ENCODE measurements at places on chromosomes 16 and 17.

DNA sequence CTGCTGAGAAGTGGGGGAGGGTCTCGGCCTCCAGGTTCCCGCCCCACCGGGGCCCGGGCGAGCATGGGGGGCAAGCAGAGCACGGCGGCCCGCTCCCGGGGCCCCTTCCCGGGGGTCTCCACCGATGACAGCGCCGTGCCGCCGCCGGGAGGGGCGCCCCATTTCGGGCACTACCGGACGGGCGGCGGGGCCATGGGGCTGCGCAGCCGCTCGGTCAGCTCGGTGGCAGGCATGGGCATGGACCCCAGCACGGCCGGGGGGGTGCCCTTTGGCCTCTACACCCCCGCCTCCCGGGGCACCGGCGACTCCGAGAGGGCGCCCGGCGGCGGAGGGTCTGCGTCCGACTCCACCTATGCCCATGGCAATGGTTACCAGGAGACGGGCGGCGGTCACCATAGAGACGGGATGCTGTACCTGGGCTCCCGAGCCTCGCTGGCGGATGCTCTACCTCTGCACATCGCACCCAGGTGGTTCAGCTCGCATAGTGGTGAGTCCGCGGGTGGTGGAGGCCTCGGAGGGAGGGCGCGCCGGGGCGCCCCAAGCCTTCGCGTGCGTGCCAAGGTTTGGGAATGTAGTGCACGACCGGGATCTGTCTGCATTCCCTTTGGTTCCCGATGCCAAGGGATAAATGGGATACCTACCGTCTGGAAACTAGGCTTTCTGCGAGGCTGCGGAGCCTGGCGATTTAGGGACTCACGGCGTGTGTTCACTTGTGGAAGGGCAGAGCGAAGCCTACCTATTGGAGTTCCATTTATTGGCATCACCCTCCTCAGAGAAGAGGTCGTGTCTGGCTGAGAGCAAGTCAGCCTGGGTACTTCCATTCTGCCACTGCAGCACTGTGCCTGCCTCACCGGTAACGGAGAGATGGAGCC is 1.0 kb downstream of the ZNRF1 start:
- peak; percentile 35 for DNase-seq

DNA sequence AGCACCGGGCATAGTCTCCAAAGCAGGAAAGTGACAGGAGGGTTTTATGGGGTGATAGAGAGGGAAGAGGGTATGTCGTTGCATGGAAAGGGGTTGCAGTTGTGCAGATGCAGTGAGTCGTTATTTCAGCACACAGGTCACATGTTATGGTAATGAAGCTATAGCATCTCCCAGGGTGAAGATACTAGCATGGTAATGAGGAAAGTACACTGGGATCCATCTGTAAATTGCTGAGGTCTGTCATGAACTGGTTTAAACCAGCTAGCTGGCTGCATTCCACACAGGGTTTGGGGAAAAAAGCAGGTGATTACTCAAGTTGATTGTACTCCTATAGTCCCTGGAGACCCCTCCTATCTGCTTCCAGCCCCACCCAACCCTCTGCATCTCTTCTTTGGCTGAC is 11.7 kb downstream of the COX11 start:
- no peak for DNase-seq

DNA sequence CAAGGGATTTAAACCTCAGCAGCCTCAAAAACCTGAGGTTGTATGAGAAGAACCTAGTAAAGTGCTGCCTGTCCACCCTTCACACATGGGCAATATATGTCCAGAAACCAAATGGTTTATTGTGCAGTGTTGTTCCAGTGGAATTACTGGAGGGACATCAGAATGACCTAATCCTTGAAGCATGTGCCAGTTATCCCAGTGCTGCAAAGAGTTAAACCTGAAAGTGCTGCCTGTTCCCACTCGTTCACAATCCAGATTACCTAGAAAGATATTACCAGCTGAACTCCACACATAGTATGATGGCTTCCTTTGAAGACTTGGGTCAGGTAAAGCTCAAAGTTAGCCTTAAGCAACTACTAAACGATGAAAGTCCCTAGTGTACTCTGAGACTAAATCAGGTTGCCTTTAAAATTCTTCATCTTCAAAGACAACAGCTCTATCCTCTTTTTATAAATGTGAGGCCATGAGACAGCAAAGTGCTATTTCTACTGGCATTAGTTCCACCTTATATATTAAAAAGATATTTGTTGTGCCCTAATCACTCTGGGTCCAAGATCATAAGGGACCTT is 133.1 kb downstream of the SNX11 start:
- no peak for DNase-seq

DNA sequence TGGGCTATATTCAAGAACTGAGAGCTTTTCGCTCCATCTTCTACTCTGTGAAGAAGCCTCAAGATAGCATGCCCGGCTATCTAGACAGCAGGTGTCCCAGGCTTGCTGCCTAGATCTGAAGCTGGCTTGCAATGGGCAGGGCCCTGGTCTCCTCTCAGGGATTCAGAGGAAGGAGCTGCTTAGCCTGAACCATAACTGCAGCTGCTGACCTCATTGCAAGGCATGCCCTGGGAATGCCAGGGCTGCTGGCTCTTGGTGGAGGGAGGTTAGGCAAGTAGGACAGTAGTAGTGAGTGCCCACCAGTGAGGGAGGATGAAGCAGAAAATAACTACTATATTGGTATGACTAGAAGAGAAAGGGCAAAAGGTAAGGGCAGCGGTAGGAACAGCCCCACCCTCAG is 21.3 kb upstream of the SLC35B1 start:
- DNase-seq = no peak

DNA sequence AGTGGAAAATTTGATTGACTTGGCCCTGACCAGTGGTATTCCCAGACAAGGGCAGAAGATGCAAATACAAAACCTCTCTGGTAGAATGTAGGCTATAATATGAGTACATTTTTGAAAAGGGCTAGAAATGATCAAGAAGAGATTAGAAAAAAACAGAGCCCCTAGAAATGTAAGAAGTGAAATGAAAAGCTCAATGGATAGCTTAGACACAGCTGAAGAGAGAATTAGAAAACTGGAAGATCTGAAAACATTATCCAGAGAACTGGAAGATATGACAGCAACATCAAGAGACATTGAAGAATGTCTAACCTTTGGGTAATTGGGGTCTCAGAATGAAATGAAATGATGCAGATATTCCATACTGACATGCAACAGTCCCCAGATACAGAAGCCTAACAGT is 105.2 kb upstream of the ZNF750 start:
- DNase-seq = no peak

GRCh38 chr16:17431968-17432625 is 38.7 kb downstream of the XYLT1 start:
- no peak for DNase-seq

DNA sequence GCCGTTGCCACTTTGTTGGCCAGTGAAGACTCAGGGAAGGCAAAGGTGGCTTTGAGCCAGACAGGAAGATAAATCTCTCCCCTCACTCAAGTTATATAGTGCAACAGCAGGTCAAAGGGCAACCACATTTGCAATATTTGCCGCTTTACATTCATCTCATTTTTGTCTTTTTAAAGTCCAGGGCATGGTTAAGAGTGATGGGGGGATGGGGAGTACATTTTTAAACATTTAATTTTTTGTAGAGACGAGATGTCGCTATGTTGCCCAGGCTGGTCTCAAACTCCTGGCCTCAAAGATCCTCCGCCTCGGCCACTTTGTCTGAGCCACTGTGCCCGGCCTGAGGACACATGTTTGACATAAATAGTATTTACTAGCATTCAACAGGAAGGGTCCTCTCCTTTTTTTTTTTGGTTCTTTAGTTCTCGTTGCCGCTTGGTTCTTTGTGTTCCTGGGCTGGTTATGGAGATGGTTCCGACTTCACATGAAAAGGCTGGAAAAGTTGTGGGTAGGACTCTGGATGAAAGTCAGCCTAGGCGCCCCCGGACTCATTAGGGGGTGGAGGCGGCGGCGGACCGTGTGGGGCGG is 95.7 kb downstream of the RAB11FIP4 start:
- DNase-seq = no peak

DNA sequence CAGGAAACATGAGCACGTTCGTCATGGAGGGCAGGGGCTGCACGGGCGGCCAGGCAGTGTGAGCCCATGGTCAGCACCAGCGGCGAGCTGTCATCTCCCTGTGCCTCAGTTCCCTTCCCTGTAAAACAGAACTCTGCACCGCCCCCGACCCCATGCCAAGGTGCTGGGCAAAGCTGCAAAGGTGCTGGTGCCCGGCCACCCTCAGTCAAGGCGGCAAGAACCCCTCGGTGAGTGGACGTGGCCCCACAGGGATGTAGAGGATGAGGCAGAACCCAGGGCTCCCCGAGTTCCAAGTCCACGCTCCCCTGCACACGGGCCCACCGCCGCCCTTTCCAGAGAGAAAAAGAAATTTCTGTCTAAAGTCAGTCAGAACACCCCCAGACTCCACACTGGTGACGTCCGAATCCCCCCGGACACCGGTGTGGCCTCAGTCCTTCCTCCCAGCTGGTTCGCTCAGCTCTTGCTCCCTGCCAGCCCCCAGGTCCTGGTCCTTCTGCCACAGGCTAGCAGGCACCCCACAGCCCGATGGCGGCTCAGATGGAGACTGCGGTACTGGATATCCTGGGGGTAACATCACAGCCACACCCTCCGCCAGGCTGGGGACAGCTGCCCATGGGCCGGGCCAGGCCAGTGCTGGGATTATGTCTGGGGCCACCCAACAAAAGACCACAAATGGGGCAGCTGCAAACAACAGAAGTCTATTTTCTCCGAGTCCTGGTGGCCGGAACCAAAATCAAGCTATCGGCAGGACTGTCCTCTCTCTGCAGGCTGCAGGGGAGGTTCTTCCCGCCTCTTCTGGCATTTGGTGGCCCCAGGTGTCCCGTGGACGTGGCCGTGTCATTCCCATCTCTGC is 14.4 kb upstream of the BAHCC1 start:
- no peak for DNase-seq

DNA sequence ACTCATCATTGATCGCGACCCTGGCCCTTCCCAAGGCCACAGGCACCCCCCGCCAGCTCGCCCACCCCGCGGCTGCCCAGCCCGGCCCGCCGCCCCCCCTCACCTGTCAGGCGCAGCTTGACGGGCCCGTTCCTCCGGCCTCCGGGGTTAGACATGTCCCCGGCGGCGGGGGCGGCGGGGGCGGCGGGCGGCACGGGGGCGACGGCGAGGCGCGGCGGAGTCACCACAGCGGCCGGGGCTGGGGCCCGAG is 456 bp downstream of the SMURF2 start:
- DNase-seq = no peak

- no peak for DNase-seq
These were observed 182.6 kb downstream of the C16orf95 start for GRCh38 chr16:87134628-87134995.

DNA sequence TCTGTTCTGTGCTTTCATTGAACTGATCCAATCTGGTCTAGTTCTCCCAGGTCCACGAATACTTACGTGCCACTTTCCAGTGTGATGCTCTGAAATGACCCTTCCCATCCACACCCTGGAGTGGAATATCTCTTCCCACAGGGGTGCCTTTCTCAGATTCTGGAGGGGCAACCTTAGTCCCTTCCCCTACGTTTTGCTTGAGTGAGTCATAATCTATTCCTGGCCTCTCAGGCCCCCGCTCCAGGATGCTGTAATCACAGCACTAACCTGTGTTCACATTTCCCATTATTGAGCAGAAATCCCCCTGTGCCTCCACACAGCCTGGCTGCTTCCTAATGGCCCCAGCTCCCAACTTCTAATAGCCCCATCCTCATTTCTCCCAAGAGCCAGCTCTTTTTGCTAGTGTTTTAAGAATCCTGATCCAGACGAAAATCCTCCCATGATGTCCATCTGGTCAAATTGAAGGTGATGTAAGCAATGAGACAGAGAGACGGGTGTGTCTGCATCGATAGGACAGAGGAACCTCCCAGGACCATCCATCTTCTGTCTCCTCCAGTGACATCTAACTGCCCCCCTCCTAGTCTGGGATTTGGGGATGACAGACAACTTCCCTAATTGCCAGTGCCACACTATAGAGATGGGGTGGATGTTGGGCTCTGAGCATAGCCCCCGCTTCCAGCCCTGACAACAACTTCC is 164.0 kb upstream of the MAF start:
- no peak for DNase-seq

DNA sequence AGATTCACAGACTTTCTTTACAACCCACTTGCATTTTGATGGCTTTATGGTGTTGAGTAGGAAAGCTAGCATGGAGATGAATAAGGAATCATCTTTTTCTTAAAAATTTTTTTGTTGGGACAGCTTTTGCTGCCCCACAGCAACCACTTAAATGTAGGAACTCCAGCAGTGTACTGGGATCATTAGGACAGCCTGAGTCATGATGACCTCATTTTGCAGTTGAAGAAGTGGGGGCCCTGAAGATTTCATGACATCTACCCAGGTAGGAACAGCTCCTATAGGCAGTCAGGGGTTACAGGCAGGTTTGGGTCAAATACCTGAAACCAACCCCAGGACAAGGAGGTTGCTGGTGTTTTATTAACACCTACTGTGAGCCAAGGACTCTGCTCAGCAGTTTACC is 2.1 kb downstream of the METTL22 start:
- DNase-seq = no peak

GRCh38 chr17:55988861-55989260 is 164.4 kb upstream of the ANKFN1 start:
- DNase-seq = no peak

DNA sequence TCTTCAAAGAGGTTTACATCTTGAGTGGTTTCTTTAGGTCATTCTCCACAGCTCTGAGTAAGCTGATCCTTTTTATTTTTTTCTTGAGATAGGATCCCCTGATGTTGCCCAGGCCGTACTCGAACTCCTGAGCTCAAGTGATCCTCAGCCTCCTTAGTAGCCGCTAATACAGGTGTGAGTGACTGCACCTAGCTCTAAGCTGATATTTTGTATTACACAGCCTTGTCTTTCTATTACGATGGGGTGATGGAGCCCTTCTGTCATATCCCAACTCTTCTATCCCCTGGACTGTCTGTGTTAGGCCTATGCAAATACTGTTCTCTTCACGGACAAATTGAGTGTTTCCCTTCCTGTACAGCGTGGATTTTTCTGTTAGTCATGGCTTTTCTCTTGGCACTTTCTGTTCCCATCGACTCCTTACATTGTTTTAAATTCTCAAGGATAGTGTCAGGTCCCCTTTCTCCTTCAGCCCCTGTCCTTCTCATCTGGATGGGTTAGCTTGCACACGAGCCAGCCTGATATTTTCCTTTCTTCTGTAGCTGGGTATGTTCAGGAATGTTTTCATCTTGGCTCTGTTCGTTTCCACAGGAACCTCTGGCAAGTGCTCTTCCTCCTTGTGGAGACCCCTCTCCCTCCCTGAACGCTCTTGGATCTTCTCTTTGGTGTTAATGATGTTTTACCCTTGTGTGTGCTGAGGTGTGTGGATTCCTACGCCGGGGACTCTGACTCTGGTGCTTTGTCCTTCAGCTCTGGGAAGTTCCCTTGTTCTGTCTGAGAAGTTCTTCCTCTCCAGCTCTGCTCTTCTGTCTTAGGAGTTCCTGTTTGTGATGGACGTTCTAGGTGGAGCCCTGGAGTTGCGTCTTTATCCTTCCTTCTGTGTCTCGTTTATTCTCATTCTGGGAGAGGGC is 2.3 kb downstream of the BANP start:
- peak; percentile 52 for DNase-seq

- no peak for DNase-seq
These were observed 49.1 kb downstream of the ARHGAP17 start for GRCh38 chr16:24966031-24966430.

- no peak for DNase-seq
These were observed 7.6 kb downstream of the LIMD2 start for GRCh38 chr17:63692195-63692816.

GRCh38 chr16:68420366-68420942 is 27.9 kb downstream of the SMPD3 start:
- no peak for DNase-seq

- DNase-seq = peak; percentile 91
These were observed 10.9 kb downstream of the COPZ2 start for GRCh38 chr17:48026502-48027321.

GRCh38 chr16:30430428-30430970 is 669 bp upstream of the DCTPP1 start:
- no peak for DNase-seq

- DNase-seq = no peak
These were observed 36.8 kb downstream of the ASPA start for GRCh38 chr17:3512505-3513171.
